Dermis microvascular lymphatic vessel endothelial cell (primary cell): ENCODE measurements at places on chromosomes 12 and 14.
A peak's percentile ranks its signal among the peaks of the same experiment; 100 is the strongest.

DNA sequence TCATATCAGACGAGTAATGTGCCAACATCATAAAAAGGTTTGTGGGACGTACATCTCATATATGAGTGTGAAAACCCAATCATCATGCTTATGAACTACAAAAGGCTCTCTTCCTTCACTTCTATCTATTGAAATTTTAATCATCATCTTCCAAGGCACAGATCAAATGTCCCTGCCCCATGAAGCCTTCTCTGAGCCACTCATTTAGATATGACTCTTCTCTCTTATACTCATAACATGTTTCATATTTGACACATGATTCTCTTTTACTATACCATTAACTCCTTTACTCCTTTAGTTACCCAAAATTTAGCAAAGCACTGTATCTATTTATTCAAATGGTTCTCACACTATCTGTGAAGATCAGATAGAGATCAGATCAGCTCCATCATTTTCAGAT lies 22.2 kb downstream of the RALGAPA1 start:
- DNase-seq: no peak

GRCh38 chr14:68246074-68246785 lies 426.7 kb downstream of the RAD51B start:
- no peak for DNase-seq

GRCh38 chr12:12518919-12519318 lies 43.7 kb downstream of the DUSP16 start:
- no peak for DNase-seq

GRCh38 chr14:73785834-73786635 lies 65.6 kb upstream of the PTGR2 start:
- peak; percentile 89 for DNase-seq

- no peak for DNase-seq
These were observed 2.8 kb downstream of the CRADD start for GRCh38 chr12:93680006-93680405.

DNA sequence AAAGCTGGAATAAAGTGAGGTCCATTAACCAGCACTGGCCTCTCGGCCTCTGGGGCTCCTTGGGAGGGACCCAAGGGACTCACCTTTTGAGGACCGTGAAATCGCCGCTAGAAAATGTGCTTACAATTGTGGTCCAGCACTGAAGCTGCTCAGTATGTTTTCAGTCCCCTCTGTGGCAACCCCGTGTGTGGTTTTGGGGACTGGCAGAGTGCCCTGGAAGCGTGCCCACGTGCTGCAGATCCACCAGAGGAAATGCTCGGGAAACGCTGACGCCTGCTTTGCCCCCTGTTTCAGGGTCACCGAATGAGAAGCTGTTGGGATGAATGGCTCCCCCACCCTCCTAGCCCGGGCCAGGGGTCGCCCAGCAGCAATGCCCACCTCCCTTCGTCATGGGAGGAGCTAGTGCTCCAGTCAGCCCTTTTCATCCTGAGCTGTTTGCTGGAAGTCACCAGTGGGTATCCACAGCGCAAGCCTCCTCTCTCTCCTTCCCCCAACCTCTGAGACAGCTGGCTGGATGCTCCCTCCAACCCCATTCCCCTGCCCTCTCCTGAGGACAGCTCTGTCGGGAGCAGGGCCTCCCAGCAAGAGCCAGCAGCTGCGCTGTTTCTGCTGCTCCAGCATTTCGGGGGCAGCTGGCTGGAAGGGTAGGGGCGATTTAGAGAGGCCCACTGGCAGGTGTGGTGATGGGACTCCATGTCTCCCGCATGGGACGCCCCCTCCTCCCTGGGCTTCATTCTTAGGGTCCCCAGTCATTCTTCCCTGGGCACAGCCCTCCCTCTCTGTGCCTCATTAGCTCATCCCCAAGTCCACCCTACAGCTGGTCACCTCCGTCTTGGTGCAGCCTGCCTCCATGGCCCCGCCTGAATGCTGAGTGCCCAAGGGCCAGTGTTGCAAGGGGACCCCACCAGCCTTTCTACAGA lies 33.2 kb upstream of the PPP1R13B start:
- DNase-seq: peak; percentile 46

DNA sequence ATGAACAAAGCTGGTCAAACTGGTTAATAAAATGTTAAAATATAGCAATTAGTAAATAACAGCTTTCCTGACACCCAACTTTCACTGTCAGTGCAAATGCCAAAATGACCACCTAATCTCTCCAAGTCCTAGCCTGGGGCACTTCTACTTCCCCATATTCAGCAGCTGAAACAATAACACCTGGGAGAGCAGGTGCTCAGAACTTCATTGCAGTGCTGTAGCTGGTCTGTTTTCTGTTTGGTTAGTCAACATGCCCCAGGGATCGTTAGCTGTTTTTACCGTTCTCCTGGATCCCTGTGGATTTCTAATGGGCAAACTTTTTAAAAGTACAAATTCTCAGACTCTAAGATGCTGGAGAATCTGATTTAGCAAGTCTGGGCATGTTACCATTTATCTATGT lies 759.7 kb downstream of the GALC start:
- no peak for DNase-seq

DNA sequence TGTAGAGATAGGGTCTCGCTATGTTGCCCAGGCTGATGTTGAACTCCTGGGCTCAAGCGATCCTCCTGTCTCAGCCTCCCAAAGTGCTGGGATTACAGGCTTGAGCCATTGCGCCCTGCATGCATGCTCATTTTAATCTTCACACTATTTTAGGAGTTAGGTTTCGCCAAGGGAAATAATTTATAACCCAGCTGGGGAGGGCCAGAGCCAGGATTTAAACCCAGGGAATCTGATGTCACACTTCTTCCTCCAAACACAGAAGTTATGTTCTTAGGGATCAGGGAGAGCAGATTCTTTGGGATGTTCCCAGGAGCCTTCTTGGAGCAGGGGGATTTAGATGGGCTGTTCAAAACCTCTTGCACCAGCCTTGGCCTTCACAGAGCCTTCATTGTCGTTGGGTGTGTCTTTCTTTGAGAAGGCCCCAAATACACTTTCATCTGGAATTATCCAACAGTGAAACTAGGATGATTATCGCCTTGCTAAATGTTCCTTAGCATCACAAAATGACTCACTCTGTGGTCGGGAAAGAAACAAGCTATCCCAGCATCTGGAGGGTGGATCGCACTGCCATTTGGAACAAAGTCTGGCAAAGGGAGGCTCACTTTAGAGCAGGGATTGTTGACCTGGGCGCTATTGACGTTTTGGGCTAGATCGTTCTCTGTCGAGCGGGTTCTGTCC lies 8.2 kb upstream of the PPP1CC start:
- DNase-seq: no peak

GRCh38 chr12:34299802-34300193 lies 277.5 kb downstream of the ALG10 start:
- no peak for DNase-seq

DNA sequence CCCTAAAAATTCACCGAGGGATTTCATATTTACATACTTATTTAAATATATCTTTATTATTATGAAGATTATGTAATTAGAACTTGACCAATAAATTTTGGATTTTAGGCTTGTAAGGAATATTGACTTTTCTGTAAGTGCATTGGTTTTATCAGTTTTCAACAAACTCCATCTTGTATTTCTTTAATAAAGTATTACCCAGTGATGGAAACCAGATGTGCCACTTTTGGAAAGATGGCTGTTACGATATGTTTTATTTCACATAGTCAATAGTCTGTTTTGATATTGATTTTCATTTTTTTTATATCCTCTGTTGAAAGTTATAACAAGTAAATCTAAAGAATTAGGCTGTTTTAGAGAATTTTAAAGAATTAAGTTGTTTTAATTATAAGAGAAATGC lies 1.8 kb downstream of the MON2 start:
- DNase-seq: no peak

DNA sequence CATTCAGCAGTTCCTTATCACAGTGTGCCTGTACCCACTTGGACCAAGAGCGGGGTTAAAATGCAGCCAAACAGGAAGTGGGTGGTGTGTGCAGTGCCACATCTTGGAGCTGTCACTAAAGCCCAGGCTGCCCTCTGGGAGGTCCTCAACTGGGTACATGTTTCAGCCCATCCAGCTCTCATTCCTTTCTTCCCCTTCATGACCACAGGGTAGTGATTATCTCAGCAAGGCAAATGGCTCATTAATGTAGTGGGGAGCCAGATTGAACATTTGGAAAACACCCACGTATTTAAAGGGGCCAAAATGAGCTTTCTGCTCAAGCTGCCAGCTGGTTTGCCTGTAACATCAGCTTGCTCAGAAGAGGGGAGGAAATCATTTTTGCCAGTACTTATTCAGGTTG lies 210.8 kb upstream of the BTG1 start:
- DNase-seq: no peak

DNA sequence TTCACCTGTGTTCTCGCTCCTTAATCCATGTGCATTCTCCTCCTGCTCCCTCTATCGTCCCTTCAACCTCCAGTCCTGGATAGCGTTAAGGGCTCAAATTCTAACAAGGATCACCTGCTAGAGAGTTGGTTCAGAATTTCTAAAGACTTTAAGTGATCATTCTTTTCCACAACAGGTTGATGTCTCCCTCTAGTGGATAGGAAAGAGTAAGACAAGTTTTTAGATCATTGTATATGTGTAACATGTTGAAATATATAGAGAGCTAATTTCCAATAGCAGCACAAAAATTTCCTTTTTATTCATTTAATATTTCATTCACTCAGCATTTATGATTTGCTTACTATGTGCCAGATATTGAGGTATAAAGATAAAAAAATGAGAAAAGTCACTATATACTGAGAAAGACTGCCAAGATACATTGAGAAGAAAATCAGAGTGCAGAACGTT lies 9.3 kb upstream of the ESR2 start:
- peak; percentile 67 for DNase-seq

- DNase-seq: no peak
These were observed 22.3 kb downstream of the MSRB3 start for GRCh38 chr12:65300679-65301349.

DNA sequence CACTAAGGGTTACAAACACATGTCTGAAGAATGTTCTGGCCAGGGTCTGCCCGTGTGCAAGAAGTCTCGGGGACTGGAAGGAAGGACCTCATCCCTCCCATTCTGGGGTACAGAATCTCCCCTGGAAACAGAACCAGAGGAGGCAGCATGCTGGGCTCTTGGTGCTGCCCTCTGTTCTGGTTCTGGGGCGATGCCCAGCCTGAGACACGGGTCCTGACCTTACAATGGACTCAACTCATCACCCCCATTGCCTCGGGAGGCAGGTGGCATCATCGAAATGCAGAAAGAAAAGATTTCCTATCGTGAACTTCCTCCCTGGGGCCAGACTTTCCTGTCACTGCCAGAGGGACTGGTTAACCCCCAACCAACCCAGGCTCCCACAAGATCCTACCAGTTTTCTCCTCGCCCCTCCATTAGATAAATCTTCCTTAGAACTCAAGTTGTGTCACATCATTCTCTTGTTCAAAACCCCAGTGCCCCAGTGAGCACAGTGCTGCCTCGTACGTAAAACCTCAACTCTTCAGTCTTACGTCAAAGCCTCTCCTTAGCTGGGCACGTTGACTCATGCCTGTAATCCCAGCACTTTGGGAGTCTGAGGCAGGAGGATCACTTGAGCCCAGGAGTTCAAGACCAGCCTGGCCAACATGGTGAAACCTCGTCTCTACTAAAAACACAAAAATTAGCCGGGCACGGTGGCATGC lies 52.1 kb downstream of the PSMA6 start:
- DNase-seq: no peak

- peak; percentile 89 for DNase-seq
These were observed at the start of gene PHLDA1 for GRCh38 chr12:76031414-76032042. Gene PHLDA1, minus strand, starts transcription at chr12:76031776.

DNA sequence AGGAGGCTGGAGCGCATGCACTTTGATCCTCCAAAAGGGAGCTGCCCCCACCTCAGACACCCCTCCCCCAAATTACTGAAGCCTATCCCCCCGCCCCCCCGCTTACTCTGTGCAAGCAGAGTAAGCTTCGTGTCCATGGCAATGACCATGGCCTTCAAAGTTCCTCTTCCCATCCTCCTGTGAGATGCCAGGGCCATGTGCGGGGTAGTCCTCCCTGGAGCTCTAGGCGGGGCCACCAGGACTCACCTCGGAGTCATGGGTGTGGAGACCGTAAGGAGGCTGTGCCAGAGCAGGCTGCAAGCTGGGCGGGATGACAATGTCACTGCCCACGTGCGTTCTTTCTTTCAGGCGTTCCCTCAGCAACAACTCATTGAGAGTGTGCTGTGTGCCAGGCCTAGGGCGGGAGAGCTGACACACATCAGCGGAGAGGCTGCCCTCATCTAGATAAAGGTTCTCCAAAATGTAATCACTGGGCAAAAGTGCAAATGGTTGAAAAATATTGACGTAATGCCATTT lies 66.8 kb downstream of the C14orf132 start:
- DNase-seq: no peak

DNA sequence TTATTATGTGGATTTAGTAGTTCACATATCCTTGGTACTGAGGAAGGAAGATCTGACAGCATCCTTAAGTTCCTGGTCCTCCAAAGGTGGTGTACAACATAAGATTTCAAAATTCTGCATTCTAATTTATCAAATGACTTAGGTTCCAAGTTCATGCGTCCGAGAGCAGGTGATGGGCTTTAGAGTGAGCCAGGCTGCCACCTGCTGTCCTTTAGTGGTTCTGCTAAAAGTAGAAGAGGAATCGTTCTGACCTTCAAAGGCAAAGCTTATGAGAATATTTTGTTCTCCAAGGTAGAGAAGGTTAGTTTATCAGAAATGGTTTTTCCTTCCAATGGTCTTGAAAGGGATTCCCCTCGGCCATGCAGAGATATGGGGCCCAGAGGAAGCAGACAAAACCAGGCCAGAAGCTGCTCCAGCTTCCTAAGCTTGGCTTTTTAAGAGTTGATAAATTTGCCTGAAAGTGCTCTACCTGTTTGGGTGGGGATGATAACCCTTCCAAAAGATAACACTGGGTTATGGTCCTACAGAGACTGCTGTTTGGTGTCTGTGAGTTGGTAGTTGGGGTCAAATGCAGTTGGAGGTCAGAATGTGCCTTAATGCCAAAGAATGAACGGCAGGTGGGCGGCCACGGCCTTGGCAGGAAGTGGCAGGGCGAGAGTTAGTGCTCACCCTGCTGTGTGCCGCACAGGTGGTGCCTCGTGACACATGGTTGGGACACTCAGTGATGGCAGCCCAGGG lies 29.1 kb upstream of the LRTM2 start:
- peak; percentile 75 for DNase-seq

DNA sequence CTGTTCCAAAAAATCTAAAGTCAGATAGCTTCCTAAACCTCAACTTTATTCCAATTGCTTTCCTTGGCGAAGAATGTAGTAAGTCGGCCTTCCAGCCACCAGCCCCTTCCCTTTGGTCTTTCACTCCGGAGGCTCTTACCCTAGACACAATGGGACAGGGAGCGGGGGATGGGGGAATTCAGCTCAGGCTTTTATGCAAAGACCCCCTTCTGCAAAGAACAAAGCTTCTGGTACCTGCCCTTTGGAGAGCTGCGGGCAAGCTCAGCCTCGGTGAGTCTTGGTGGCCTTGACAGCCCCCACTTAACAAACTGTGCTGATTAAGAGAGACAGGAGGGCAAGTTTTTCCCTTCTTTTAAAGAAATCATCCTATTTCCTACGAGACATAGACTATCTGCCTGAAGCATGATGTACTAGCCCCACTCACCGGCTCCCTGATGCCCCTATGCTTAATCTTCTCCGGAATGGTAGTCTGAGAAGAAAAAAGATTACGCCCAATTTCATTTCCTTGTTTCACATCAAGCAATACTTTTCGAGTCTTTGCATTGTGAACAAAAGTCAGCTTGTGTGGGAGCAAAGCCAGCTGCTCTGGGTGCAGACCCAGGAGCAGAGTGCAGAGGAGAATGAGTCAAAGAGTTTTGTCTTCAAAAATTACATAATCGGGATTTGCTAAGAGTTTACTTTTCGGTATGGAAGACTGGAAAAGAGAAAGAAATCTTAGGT lies 1.5 kb upstream of the NANOG start:
- DNase-seq: no peak

- no peak for DNase-seq
These were observed 229.8 kb downstream of the ALX1 start for GRCh38 chr12:85509857-85510256.
